ENCODE measurements at places on chromosomes 11 and 22.

GRCh38 chr11:78419327-78419726 is 1.7 kb upstream of the GAB2 start:
- peak; percentile 25 for DNase-seq

- no peak for DNase-seq
Measured at GRCh38 chr11:45473341-45473895, 187.3 kb upstream of the SYT13 start.

DNA sequence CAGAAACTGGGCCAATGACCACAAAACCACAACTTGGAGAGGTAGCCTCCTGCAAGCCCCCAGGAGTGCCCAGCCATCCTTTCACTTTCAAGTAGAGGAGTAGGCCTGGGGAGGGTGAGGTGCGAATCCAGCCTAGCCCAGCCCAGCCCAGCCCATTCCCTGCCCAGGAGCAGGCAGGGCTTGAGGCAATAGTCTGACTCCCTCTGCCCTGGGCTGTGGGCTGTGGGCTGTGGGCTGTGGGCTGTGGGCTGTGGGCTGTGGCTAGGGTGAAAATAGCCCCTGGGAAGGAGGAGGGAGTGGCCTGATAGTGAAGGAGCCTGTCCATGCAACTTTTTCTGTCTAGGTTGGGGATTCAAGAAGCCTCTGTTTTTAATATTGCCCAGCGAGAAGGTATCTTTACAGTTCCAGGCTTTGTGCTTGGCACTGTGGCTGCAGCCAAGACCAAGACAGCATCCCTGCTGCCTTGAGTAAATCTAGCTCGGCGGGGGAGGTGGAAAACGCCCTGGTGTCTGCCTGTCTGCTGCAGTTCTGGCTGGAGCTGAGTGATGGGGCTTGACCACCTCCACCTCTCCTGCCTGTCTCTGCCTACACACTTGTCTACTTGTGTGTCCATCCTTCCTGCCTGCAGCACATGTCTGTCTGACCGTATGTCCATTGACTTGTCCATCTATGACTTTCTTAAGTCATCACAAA is 40.7 kb downstream of the LMO1 start:
- DNase-seq = no peak

DNA sequence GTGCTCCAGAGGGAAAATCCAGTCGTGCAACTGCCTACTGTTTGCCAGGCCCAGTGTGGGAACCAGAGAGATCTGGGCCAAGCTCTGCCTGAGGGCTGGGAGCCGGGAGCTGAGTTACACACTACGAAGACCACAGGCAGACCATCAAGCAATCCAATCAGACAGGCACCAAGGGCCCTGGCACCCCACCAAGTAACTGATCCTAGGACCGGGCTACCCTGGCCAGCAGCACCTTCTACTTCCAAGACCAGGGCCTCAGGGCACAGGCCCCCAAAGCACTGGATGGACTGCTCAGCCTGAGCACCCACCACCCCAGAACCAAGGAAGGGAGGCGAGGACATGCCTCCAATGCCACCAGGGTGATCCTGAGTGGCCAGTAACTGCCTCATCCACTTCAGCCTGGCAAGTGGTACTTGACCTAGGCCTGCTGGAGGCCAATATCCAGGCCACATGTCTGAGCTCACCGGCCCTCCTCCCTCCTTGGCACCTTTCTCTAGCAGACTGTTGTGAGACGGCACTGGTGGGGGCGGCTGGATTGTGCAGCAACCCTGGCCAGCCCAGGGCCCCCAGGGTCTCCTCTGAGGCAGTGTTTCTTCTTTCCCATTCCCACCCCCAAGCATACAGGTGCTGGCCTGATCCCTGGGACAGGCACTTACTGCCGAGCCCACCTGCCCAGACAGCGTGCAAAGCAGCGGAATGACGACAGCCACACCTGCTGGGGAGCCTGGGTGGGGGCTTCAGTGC is 20.7 kb upstream of the ARFGAP3 start:
- no peak for DNase-seq

DNA sequence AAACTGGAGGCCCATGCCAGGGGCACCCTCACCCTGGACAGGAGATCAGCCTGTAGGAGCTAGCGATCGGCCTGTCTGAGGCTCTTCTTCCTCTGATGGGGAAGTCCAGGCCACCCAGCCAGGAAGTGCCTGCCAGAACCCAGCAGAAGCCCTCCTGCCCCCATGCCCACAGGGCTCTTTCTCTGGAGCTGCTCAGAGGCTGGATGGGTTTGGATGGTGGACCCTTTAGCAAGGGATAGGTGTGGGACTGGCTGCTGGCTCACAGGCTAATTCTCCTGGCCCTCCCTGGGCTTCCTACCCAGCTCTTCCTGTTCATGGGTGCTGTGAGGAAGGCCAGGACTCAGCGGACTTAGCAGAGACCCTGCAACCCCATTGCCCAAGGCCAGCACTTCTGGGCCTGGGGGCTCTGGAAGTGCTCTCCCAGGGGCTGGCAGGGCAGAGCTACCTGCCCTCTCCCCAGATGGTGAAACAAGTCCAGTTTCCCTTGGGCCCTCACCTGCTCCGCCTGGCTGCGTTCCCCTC is 7.6 kb downstream of the FXYD2 start:
- no peak for DNase-seq

GRCh38 chr11:112735470-112735869 is 225.8 kb upstream of the NCAM1 start:
- no peak for DNase-seq

GRCh38 chr11:112270551-112271180 is 10.0 kb upstream of the PLET1 start:
- DNase-seq = peak; percentile 26

DNA sequence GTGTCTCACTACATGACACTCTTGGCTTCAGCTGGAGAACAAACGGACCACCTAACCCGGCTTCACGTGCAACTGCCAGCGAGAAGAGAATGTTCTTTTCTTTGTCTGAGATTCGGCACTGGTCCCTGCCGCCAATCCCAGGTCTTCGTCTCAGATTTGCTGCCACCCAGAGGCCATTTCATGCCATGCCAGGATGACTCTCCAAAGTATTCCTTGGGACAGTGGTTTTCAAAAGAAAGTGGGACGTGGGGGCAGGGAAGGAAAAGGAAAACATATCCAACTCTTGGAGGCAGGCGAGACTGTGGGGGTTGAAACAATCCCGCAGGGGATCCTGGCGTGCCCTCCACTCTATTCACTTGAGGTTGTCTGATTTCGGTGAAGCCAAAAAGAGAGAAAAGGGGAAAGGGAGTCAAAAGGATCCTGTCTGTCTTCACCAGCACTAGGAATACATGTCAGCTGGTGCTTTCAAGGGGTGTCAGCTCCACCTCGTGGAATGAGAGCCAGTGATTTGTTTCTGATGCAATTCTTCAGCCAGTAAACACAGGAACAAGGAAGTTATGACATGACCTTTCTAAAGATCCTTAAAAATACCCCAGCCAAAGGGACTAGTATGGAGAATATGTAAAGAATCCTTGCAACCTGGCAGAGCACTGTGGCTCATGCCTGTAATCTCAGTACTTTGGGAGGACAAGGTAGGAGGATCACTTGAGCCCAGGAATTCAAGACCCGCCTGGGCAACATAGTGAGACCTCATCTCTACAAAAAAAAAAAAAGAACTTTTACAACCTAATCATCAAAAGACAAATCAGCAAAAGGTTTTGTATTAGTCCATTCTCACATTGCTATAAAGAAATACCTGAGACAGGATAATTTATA is 41.0 kb upstream of the APLNR start:
- peak; percentile 64 for DNase-seq

DNA sequence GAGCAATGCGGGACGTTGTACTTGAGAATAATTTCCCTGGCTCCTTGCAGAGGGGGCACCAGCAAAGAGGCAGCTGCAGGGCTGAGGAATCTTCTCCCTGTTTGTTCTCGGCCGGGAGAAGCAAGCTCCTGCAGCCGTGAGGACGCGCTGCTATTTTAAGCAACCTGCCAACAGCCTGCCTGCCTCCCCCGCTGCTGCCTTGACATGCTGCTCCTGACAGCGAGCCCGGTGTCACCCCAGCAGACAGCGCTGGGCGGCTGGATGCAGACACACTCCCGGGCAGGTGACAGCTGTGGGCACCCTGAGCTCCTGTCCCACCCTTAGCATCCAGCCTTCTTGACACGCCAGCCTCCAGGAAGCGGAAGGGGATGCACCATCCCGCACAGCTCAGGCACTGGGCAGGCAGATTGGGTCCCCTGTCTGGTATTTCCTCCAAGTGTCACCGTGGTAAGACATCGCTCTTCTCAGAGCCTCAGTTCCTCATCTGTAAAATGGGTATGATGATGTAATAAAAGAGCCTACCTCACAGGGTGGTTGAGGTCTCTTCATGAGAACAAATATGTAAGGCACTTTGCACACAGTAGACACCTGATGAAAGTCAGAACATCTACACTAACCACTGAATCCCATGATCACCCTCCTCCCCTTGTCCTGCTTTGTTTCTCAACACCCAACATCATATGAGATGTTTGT is 530.6 kb downstream of the MN1 start:
- DNase-seq = no peak

DNA sequence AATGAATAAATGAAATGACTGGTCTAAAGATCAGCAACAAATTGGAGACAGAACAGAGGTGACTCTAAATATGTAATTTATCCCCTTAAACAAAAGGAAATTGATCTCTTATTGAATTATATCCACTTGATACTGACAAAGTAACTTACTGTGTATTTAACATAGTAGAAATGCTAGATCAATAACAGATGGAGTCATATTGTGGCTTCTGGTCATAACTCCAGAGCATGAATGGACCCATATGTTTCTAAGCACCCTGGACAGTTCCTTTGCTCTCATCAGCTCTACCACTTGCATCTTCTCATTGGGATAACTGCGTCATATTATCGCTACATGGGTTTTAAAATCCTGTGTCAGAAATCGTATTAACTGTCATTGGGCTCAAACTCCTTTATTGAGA is 222.3 kb downstream of the ETS1 start:
- DNase-seq = peak; percentile 48

GRCh38 chr11:95426823-95427462 is 195.9 kb upstream of the SESN3 start:
- peak; percentile 35 for DNase-seq

DNA sequence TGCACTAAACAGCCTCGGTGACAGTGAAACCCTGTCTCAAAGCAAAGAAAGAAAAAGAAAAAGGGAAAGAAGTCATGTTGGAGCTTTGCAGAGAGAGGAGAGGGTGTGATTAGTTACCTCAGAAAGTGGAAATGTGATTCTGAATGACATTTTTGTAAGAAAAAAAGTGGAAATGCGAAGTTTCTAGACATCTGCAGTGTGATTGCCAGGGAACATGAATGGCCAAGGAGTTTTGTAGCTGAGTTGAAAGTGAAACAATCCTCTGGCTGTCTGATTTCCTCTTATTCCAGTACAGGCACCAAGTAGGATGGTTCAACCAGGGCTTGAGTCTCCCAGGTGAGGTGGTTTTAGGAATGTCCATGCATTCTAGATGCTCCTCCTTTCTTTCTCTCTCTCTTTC is 17.8 kb upstream of the SYVN1 start:
- no peak for DNase-seq

- DNase-seq = no peak
Measured at GRCh38 chr11:92423115-92424034, 198.8 kb downstream of the FAT3 start.

DNA sequence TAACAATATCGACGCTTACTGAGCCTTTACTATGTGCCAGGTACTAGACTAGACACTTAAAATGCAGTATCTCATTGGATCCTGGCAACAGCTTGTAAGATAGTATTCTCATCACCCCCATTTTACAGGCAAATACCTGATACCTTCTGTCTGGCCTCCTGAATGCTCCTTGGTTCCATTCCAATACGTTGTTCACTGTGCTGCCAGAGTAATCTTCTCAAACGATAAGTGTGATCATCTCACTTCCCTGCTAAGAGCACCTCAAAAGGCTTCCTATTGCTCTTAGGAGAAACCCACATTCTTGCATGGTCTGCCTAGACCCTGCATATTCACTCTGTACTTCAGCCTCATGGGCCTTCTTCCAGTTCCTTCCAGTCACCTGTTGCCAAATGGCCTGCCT is 1.3 kb upstream of the NRIP3 start:
- no peak for DNase-seq

DNA sequence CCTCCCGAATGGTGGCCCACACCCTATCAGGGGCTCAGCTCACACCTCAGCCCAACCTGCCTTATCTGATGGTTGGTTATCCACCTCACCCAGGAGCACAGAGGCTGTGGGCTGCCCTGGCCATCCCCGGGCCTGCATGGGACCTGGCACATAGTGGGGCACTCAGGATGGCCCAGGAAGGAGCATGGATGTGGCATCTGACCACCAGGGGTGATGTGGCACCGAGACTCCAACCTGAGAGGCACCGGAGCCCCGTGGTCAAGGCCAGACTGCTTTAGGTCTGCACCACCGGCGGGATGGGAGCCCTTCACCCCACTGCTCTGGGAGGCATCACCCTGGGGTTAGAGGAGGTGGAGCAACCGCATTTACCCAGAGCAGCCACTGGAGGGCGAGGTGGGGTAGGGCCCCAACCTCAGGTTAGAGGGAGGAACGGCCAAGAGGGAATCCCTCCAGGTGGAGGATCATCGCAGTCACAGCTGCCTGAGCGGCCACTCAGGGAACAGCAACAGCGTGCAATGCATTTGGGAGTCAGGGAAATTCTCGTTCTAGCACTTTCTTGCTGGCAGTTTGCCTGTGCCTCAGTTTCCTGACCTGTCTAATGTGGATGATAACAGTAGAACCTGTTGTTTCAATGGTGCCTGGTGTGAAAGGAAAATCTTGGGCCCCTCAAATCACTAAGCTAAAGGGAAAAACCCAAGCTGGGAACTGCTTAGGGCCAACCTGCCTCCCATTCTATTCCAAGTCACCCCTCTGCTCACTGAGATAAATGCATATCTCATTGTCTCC is 52.9 kb upstream of the CARS1 start:
- DNase-seq = peak; percentile 34

DNA sequence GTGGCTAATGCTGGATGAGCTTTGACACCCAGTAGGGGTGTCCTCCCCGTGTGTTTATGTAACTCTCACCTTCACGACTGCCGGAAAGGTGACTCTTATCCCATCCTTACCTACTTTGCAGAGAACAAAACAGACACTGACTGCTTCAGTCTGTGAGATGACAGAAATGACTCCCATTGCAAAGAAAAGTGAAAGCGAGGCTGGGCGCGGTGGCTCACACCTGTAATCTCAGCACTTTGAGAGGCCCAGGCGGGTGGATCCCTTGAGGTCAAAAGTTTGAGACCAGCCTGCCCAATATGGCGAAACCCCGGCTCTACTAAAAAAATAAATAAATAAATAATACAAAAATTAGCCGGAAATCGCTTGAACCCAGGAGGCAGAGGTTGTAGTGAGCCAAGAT is 106.4 kb upstream of the ANO1 start:
- DNase-seq = no peak

- no peak for DNase-seq
Measured at GRCh38 chr11:70359451-70360205, 38.7 kb upstream of the CTTN start.

- DNase-seq = no peak
Measured at GRCh38 chr11:14977101-14977880, 5.1 kb upstream of the CALCA start.

- DNase-seq = no peak
Measured at GRCh38 chr11:112539741-112540140, 279.1 kb upstream of the PLET1 start.

- peak; percentile 7 for DNase-seq
Measured at GRCh38 chr11:108752297-108752751, 87.5 kb downstream of the DDX10 start.

- no peak for DNase-seq
Measured at GRCh38 chr11:65206901-65207300, 25.2 kb downstream of the CAPN1 start.

Measured in mammary epithelial cell (primary cell).